T-helper 1 cell (primary cell): ENCODE measurements at places on chromosomes 16 and 17.

- no peak for DNase-seq
These were observed 95.9 kb downstream of the RPTOR start for GRCh38 chr17:80640366-80641084.

DNA sequence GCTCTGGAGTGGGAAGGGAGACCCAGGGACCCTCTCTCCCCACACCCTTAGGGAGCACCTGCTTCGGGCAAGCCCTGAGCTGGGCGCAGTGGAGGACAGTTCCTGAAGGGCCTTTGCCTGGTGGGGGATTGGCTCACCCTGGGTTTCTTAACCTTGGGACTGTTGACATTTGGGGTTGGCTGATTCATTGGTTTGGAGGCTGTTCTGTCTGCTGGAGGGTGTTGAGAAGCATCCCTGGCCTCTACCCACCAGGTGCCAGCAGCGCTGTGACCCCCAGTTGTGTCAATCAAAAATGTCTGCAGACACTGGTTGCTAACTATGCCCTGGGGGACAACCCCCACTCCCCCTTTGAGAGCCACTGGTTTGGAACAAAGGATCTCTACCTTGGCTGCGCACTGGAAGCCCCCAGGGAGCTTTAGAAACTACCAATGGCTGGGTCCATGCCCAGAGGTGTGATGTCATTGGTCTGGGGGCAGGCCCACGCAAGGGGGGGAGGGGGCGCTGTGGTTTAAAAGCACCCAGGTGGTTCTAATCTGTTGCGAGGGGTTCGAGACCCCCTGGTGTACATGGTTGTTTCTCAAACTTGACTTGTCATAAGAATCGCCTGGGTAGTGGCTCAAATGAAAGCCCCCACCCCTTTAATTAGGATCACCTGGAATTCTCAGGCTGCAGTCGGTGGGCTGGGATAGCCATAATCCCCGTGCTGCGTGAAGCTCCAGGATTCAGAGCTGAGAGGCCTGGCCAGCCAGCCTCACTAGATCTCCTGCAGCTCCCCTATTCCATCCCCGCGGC, 151.9 kb upstream of the GSE1 start:
- DNase-seq: no peak

DNA sequence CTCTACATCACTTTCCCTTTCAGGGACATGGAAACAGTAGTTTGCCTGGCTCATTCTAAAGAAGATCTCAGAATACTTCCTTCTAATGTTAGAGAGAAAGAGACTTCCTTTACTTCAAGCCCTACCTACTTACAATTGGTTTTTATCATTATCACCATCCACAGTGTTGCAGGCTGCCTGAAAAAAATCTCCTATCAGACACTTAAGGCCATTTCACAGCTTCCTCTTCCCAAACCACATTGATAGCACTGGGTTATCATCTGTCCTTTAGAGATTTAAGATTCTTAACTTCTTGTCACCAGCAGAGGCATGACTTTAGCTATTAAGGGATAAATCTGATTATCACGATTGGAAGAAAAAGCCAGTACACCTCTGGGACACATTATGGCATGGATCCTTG, 178.5 kb upstream of the TBX2 start:
- DNase-seq: no peak

GRCh38 chr16:3490911-3491629, 4.2 kb downstream of the C16orf90 start:
- no peak for DNase-seq

- no peak for DNase-seq
These were observed 233.4 kb downstream of the FTO start for GRCh38 chr16:53937161-53937880.

- no peak for DNase-seq
These were observed 5.0 kb upstream of the TM4SF5 start for GRCh38 chr17:4766723-4767122.

GRCh38 chr16:90031931-90032673, 12.8 kb upstream of the DBNDD1 start:
- no peak for DNase-seq

GRCh38 chr16:11498683-11499082, 88.0 kb downstream of the LITAF start:
- no peak for DNase-seq

DNA sequence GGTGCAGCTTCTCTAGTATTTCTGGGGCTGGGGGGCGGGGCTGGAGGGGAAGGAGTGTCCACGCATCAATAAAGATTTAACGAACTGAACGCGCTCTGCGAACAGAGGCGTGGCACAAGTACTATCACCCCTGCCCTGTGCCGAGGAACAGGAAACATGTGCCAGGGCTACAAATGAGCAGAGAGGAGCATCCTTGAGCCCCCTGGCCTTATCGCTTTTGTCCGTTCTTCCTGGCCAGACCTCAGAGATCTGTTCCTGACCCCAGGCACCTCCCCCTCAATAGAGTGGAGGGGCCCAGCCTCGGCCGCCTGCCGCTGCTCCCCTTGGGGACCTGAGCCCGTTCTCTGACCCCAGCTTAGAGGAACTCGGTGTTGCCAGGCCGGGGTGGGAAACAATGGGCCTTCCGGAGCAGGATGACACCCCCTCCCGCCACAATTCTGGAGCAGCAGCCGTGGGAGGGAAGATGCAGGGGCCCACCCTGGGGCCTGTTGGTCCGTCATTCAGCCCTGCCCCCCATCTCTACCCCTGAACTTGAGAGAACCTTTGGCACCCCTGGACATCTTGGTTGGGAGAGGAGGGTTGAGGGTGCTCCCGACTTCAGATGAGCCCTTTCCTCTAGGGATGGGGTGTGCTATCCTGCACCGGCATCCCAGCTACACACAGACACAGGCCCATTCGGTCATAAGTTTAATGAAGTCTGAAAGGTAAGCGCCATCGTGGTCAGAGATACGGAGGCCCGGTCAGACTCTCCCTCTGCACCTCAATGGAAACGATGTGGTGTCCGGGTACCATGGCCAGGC, 1.1 kb downstream of the NAA38 start:
- no peak for DNase-seq

DNA sequence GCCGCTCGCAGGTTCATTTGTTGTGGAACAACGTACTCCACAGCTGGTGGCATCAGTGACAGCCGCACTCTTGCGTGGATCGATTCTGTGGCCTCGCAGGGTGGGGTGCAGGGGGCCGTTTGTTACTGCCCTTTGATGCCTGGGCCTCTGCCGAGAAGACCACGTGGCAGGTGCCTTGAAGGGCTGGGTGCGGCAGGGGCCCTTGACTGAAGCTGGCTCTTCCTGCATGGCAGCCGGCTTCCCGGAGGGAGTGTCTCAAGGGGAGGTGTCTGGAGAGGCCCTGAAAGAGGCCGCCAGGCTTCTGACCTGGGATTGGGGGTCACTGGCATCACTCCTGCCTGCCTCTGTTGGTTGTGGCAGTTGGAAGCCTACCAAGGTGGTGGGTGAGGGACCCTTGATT, 43.8 kb downstream of the TBCD start:
- DNase-seq: no peak

DNA sequence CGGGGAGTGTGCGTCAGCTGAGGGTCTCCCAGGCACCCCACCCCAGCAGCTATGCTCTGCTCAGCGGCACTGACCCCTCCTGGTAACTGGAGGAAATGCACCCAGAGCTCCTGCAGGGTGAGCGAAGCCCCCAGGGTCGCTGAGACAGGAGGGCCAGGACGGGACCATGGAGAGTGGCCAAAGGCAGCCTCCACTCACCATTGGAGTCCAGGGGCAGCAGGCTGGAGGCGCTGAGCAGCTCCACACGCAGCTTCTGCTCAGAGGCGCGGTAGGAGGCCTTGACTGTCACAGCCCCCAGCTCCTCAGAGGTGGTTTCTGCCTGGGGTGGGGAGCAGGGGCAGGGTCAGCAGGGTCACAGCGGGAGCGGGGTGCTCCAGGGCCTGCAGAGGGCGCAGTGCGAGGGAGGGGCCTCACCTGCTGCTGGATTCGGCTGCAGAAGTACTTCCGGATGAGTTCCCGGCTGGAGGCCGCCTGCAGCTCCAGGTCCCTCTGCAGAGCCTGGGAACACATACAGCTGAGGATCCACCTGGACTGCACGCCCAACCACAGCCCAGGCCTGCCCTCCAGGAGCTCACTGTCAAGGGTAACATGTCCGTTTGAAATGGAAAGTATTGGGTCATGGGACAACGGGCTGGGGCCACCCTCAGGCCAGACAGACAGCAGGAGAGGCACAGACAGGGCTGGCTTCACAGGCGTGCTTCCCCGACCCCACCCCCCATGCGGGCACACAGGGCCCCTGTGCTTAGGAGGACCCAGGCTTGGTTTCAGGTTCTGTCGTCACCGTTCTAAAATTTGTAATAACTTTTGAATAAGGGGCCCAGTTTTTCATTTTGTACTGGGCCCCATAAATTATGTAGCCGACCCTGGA, 13.8 kb downstream of the UNC13D start:
- DNase-seq: no peak

DNA sequence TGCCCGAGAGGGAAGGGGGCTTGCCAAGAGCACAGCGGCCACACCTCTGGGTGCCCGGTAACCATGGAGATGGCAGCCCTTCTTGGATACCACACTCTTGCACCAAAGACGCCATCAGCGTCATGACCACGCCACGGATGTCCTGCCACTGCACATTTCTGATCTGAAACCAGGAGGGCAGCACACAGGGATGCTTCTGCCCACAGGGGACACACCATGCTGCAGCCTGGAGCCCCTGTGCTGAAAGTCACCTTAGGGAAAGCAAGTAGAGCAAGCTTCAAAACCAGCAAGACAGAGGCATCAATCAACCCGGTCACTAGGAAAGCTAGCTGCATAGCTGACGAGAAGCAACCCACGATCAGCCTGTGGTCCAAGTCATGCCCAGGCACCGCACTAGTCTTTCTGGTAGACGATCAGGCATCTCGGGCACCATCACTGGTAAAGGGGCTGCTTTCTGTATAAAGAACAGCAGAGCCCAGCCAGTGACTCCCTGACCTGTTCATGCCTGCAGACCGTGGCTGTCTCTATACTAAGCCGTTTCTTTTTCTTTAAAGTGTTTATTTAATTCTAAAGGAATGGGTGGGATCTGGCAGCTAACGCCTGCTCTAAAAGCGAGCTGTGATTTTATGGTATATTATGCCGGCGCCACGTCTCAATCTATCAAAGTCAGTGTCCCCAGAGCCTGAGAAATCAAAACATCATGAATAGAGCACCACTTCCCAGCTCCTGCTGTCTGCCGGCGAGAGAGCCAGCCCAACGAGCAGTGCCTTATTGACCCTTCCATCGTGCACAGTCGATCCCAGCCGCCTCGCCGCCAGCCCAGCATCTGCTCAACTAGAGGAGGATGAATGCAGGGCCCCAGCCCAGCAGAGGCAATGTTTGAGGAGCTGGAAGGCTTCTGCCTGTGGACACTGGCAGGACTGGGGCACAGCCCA, 244.7 kb downstream of the RBFOX3 start:
- no peak for DNase-seq

DNA sequence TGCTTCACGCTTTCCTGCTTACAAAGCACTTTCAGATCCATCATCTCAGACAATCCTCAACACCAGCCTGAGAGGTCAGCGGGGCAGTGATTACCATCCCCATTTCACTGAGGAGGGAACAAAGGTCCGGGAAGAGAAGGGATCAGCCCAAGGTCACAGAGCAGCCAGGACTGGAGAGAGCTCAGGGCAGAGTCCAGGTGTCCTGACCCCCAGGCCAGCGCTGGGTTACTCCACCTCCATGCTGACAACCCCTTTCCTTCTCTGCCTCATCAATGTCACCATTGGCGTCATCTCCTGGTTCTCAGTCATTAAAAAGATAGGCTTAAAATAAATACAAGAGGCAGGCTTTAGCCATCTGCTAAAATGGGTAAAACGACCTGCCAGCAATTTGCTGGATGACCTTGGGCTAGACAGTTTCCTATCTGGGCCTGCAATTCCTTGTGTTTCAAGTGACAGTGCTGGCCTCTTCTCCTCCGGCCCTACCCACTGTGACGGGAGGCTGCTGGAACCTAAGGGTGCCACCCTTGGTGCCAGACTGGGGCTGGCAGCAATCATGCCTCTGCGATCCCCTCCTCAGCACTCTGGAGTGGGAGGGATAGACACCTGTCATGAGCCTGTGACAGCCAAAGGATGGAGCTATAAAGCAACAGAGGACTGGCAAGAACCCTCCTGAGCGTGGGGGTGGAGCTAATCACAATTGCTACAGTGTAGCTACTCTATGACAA, 79.5 kb upstream of the CCL1 start:
- DNase-seq: no peak

- no peak for DNase-seq
These were observed 112.4 kb downstream of the IRX3 start for GRCh38 chr16:54174201-54174600.

DNA sequence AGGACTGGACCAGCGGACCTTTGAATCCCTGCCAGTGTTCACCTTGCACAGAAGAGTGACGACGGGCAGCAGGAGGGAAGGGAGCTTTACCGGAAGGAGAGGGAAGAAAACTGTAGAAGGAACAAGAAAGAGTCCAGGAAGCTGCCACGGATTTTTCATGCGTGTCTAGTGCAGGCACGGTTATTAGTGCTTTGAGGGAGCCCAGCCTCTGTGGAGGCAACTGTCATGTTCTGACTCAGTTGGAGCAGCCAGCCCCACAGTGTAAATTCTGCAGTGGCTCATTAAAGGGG, 6.5 kb upstream of the HOXB13 start:
- DNase-seq: no peak

GRCh38 chr17:72421128-72422092, 300.6 kb downstream of the SOX9 start:
- no peak for DNase-seq

DNA sequence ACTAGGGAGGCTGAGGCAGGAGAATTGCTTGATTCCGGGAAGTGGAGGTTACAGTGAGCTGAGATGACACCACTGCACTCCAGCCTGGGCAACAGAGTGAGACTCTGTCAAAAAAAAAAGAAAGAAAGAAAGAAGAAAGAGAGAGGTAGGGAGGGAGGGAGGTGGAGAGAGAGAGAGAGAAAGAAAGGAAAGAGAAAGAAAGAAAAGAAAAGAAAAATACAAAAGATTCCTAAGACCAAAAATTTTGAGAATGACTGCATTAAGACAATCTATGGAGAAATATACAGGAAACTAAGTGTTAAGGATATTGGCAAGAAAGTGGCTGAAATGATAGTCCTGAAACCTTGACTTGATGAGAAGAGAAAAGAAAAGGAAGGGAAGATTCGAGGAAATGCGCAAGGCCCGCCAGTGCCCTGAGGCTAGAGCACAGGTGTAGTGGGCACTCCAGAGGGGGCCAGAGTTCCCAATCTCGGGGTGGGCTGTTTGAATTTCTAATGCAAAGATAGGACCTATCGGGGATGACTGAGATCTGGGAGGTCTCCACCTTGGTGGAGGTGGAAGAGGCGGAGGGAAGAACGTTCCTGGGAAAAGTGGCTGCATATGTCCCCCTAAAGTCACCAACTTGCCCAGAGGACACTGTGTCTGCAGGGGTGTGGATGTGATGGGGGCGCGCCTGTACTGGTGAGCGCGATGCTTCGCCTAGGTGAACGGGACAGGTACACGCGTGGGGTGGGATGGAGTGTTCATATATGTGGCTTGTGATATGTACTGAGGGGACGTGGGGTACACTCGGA, 654 bp upstream of the SCNN1B start:
- no peak for DNase-seq

DNA sequence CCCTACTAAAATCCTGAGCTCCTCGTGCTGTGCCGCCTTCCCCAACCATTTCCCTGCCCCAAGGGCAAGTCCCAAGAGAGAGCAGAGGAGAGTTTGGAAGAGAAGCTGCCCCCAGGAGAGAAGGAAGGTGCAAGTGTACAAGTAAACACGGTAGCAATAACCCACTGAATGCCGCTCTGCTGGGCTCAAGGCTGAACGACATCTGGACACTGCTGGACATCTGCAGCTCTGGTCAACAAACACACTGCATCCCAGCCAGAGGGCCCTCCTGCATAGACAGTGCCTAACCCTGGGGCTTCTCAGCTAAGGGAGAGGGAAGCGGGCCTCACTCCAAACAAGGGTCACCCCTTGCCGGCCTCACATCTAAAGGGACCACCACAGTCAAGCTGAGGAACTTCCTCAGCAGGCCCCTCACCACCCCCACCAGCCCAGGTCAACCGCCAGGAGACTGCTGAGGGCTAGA, 12.7 kb downstream of the JUP start:
- DNase-seq: no peak
